ENCODE measurements at places on chromosomes 2 and 18. TPM values are rescaled to one million over a fixed set of nuclear protein-coding genes. Genes with fewer than 3 reads are reported as not detected.

DNA sequence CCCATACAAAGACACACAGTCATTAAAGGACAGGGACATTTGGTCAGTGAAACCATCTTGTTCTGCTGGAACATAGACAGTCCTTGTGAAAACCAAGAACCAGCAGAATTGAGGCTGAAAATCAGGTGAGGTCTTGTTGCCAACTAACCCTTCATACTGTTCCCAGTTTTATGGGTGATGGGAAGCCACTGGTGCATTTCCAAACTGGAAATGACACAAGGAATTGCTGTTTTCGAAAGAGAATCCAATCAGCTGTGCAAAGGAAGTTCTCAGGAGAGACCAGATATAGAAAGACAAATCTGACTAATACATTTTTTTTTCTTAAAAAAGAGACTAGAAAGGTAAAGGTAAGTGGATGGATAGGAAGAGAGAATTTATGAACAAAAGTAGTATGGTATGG lies 948.2 kb downstream of the TSN start:
- H3K4me1 ChIP-seq = no peaks in the 10 kb centered on the region
- H3K27ac ChIP-seq = no peak overlapping the region
- no peaks in the 10 kb centered on the region for H3K27me3 ChIP-seq
- no peaks in the 10 kb centered on the region for H3K36me3 ChIP-seq
- no peak overlapping the region for H3K4me3 ChIP-seq

DNA sequence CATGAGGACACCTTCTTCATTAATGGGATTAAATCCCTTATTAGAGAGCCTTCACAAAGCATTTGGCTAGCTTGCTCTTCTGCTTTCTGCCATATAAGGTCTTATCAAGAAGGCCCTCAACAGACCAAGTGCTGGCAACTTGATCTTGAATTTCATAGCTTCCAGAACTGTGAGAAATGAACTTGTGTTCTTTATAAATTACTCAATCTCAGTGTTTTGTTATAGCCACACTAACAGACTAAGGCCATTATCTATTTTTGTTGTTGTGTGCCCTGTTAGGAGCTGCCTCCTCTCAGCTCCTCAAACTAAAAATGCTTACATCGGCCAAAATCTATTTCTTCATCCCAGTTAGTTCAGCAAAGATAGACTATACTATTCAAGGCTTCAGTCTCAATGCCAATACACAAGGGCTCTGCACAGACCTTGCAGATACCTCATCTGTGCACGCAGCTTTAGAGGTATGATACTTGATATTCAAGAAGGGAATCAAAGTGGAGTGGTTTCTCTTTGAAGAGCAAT lies 182.9 kb downstream of the GPD2 start:
- no peaks in the 10 kb centered on the region for H3K27me3 ChIP-seq
- no peaks in the 10 kb centered on the region for H3K4me1 ChIP-seq
- H3K36me3 ChIP-seq = no peaks in the 10 kb centered on the region
- DNase-seq = no peak
- no peak overlapping the region for H3K27ac ChIP-seq

- H3K27me3 ChIP-seq = no peaks in the 10 kb centered on the region
- peak overlapping the region; percentile 23 for H3K27ac ChIP-seq
- no peaks in the 10 kb centered on the region for H3K36me3 ChIP-seq
- H3K4me1 ChIP-seq = peaks cover 16% of the 10 kb centered on the region
- no peak for DNase-seq
These were observed 19.5 kb upstream of the ID2 start for GRCh38 chr2:8662239-8662879.

DNA sequence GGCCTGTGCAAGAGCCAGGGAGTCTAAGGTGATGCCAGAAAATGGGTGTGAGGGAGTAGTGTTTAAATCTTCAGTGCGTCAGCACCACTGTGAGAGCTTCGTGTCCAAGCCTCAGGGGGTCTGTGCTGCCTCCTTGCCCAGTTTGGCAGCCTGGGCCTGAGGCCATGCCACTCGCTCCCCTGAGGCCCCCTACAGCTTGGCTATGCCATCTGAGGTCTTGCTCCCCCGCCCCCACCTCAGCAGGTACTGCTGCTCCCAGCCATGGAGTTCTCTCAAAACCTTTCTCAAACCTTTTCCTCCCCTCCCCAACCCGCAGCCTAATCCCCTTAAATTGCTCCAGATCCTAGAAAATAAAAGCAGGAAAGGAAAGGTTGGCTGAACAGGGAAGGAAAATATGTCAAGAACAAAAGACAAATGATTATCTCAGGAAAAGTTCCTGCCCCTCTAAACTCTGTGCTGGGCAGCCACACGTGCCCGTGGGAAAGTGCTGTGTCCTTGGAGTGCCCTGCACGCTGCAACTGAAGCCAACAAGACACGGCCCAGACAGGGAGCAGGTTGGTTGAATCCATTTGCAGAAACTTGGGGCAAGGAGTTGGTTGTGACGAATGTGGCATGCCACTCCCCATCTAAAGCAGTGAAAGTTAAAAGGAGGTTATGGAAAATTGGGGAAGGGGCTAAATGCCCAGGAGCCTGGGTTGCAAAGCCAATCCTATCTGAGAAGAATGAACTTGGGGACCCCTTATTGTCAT lies 61.2 kb downstream of the ATOH8 start:
- peaks cover 15% of the 10 kb centered on the region for H3K4me1 ChIP-seq
- no peaks in the 10 kb centered on the region for H3K27me3 ChIP-seq
- no peak overlapping the region for H3K27ac ChIP-seq
- H3K36me3 ChIP-seq = no peaks in the 10 kb centered on the region
- DNase-seq = no peak

GRCh38 chr2:234437642-234438304 lies 59.1 kb downstream of the ARL4C start:
- H3K4me1 ChIP-seq = peaks cover 6% of the 10 kb centered on the region
- H3K4me3 ChIP-seq = no peak overlapping the region
- no peaks in the 10 kb centered on the region for H3K36me3 ChIP-seq
- H3K27me3 ChIP-seq = no peaks in the 10 kb centered on the region
- no peak overlapping the region for H3K27ac ChIP-seq
- no peak for DNase-seq

- no peaks in the 10 kb centered on the region for H3K27me3 ChIP-seq
- H3K27ac ChIP-seq = no peak overlapping the region
- DNase-seq = no peak
- H3K4me3 ChIP-seq = no peak overlapping the region
- H3K36me3 ChIP-seq = no peaks in the 10 kb centered on the region
- H3K4me1 ChIP-seq = no peaks in the 10 kb centered on the region
These were observed 94.5 kb downstream of the COPS8 start for GRCh38 chr2:237180187-237180586.

The SERPINB12 gene
- total RNA-seq = not detected

The CYP26B1 gene
- total RNA-seq = 3.6 TPM

The ING5 gene
- total RNA-seq = 29.5 TPM

The SNTG2 gene
- total RNA-seq = 7.4 TPM

The SERPINB13 gene
- not detected for total RNA-seq

The C2orf78 gene
- total RNA-seq = not detected
